ENCODE measurements at places on chromosomes 11 and 22.
A peak's percentile ranks its signal among the peaks of the same experiment; 100 is the strongest.

DNA sequence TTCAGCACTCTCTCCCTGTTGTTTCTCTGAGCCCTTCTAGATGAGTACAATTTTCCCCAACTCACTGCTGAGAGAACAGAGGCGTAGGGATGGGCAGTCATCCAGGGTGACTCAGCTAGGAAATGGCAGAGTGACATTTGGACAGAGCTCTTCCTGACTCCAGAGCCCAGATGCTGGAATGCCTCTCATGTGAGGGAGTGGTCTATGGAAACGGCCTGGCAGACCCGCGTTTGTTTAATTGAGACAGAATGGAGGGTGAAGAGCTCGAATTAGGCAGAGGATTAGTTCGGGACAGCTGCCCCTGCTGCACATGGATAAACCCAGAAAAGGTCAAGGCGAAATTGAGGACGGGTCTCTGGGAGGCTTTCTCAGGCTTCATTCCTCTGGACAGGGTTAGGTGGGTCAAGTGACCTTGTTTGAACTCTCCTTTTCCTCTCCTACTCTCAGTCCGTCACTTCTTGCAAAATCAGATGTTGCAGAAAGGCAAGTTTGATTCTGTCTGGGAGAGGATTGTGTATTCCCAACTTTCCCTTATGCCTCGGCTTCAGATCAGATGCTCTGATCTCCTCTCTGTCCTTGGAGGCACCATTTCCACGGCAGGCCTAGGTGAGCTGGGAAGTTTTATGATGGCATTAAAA is 7.6 kb upstream of the LMO2 start:
- DNase-seq: no peak

GRCh38 chr22:27983361-27983791 is 64.3 kb upstream of the PITPNB start:
- DNase-seq: no peak

DNA sequence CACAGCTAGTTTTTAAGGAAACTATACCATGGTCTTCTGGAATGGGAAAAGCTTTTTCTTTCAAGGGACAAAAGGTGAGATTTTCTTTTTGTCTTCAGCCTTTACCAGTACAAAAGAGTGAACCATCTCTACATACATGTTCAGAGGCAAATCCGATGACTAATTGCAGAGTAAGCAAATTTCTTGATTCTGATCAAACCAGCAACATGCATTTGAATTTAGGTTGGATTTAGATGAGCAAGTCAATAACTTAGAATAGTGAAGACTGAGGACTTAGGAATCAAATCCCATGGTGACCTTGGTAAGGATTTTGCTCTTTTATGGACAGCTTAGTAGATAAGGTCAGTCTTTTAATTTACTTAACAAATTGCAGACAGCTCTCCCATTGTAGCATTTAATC is 65.9 kb upstream of the BLID start:
- DNase-seq: no peak

DNA sequence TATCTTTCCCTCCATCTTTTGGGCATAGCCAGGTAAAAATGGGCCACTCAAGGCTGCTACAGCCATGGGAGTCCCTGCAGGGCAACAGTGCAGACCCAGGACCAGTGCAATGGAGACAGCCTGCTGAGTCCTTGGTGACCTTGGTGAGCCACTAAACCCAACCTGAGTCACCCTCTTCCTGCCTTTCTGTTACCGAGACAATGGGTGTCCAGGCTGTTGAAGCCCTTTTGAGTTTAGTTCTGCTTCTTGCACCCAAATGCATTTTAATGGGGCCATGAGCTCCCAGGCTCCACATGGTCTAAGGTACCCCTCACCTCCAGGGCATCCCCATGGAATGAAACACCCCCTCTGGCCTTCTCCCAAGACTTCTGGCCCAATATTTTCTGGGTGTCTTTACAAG is 874 bp upstream of the PLAAT4 start:
- DNase-seq: peak; percentile 41

- DNase-seq: no peak
Measured at GRCh38 chr22:29914165-29914564, 31.2 kb downstream of the MTMR3 start.
